Activated effector memory CD4-positive, alpha-beta T cell treated with anti-CD3 and anti-CD28 coated beads, Interleukin-2, amount 50 U/mL, for 16 hours (primary cell): ENCODE measurements at places on chromosomes 7 and 10.

GRCh38 chr7:370775-371118 is 80.8 kb downstream of the FOXL3 start:
- DNase-seq = peak; percentile 44

DNA sequence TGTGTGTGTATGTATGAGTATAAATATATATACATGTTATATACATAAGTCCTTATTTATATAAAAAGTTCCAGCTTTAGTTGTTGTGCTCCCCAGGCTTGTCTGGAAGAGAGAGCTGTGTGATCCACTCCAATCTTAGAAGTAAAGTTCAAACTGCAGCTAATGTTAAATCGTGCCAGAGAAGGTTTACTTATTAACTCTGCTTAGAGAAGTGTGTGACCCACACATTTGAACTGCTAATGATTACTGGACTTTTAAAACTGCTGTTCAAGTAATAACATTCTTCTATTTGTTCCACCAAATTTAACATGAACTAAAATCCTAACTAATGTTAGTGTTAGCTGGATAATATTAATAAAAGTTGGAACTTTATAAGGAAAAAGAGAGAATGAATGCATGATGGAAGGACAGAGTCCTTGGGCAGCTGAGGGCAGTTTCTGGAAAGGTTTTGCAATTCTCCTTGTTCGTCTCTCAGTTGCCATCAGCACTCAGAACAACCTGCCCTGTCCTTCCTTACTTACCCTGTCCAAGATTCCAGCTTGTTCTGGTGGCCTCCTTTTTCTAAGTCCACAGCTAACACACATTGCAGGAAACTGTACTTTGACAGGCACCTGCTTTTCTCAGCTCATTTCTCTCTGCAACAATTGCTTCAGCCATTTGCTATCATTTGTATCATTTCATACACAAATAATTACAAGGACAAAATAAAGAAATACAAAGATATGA is 162.6 kb downstream of the FAM107B start:
- no peak for DNase-seq

GRCh38 chr10:3636356-3637181 is 148.4 kb downstream of the KLF6 start:
- no peak for DNase-seq

DNA sequence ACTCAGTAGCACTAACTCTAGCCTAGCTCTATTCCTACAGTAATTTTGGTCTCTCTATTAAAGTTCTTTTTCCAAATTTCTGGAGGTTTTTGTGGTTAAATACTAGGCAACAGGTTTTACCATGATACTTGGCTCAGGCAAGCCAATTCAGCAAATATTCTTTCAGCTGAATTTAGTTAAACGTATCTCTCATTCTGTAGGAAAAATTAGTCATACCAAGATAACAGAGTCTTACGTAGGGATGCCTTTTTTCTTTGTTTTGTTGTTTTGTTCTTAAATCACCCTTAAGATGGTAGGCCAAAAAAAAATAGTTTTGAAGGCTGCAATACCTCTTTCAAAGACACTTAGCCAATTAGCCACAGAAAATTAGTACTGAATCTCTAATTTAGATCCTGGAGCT is 180.5 kb downstream of the MAGI2 start:
- DNase-seq = no peak

DNA sequence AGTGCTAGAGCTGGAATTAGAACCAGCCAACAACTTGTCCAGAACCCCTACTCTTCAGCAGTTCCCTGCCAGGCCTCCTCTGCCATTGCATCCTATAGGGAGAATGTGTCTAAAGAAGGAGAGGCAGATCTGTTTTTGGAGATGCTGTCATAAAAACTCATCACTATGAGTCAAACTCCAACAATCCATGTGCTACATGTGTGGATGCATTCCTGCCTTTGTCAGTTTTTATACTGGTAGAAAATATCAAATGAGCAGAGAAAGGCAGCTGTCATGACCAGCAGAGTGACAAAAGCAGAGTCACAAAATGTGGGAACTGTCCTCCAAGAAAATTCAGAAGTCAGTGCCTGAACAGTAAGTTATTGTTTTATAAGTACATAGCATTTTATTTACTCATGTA is 93.0 kb downstream of the ABLIM1 start:
- no peak for DNase-seq

DNA sequence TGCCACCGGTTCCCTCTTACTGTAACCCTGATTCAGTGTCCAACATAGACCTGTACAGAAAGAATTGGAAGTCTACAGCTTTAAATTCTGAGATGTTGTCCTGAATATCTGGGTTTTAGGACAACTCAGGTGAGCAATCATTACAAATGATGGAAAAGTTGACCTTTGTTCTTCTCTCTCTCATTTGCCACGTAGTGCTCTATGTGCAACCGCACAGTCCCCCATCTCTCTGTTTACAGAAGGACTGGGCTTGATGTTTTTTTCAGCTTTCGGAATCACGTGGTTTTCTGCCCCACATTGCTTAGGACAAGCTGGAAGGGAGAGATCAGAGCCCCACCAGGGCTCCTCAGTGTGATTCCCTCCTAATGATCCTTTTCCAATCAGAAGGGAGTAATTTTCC is 22.2 kb downstream of the NEUROD6 start:
- no peak for DNase-seq

- DNase-seq = no peak
Observed at GRCh38 chr10:35172574-35172973, 45.9 kb downstream of the CREM start.

- no peak for DNase-seq
Observed at GRCh38 chr7:71414490-71414889, 282.5 kb downstream of the GALNT17 start.

- DNase-seq = no peak
Observed at GRCh38 chr7:107890493-107890961, 456 bp upstream of the DLD start.

GRCh38 chr7:27171637-27172314 is 2.3 kb downstream of the HOXA10 start:
- peak; percentile 62 for DNase-seq

DNA sequence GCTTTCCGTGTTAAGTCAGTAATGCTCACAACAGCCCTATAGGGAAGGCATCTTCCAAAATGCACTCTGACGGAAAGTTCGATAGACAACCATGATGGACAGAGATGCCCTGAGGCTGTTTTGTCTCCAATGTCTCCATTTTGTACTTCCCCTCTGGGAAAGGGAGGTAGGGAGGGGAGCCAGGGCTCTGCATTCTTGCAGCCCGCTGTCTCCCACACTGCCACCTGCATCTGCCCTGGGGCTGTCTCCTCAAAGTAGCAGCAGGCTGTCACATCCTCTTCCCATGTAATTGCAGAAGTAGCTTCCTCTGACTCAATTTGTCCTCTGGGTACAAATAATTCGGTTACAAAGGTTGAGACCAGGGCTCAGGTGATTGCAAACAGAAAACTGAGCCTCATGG is 131.4 kb downstream of the GPAM start:
- DNase-seq = no peak

- no peak for DNase-seq
Observed at GRCh38 chr10:4658777-4659176, 167.2 kb upstream of the AKR1E2 start.

DNA sequence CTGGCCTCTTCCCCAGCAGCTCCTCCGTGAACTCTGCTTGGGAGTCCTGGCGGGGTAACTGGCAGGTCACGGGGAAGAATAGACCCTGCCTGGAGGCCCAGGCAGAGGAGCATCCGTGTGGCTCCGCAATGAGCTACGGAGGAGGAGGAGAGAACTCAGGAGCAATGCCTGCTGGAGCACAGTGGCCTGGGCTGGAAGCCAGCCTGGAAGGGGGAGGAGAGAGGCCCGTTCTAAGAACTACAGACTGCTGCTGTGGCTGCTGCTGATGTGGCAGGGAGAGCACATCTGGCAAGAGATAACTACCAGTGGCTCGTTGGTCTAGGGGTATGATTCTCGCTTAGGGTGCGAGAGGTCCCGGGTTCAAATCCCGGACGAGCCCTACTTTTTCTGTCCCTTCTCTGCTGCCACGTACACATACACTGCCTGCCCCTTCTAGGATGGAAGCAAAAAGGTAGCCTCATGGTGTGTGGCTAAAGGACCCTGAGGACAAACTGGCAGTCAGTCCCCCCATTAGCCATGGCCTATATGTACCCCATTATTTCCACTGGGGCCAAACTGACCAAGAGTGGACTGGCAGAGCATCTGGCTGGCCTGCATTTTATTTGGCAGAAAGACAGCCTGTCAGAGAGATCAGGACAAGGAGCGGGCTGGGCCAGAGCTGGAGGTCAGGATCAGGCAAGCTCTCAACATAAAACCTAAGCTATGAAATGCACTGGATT is 7.7 kb upstream of the OPN1SW start:
- no peak for DNase-seq

GRCh38 chr10:90363799-90364483 is 493.9 kb downstream of the HTR7 start:
- no peak for DNase-seq

DNA sequence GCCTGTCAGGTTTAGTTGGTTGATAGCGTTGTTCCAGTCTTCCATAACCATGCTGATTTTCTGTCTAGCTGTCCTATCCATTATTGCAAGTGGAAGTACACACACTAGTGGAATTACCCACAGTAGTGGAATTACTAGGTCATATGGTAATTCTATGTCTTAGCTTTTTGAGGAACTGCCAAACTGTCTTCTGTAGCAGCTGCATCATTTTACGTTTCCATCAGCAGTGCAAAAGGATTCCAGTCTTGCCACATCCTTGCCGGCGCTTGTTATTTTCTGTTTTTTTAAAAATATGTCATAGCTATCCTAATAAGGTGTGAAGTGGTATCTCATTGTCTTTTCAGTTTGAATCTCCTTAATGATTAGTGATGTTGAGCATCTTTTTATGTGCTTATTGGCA is 17.2 kb upstream of the RHBDD2 start:
- DNase-seq = no peak

GRCh38 chr10:59904426-59905065 is 1.8 kb downstream of the CCDC6 start:
- DNase-seq = no peak

- no peak for DNase-seq
Observed at GRCh38 chr7:115496006-115496405, 534.6 kb downstream of the TFEC start.

DNA sequence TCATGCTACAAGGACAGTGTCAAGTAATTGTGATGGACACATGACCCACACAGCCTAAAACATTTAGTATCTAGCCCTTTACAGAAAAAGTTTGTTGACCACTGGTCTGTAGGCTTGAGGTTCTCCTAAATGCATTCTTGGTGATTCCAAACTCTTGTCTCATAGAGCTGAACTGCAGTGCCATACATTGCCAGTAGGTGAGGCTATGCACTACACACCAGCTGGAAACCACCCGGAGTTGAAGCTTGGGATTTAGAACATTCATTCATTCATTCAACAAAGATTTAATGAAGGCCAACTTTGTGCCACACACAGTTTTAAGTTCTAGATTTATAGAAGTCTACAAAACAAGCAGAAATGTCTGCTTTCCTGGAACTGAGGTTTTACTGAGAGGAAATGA is 77.3 kb upstream of the TCF7L2 start:
- no peak for DNase-seq

DNA sequence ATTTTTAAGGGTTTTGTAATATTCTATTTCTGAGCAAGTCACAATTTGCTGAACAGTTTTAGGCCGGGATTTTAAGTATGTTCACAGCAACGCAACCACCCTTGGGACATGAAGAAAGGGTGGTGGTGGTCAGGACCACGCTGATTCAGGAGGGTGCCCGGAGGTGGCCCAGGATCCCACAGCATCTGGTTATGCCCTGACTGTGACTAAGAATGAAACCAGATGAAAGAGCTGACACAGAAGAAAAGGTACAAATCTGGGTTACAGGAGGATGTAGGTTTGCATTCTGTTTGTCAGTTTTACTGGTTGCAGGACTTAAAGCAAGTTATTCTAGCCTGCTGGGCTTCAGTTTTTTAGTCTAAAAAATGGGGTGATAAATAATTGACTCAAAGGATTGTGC is 279.7 kb downstream of the CCSER2 start:
- no peak for DNase-seq

- no peak for DNase-seq
Observed at GRCh38 chr7:119254742-119255141, 1018.2 kb upstream of the KCND2 start.

DNA sequence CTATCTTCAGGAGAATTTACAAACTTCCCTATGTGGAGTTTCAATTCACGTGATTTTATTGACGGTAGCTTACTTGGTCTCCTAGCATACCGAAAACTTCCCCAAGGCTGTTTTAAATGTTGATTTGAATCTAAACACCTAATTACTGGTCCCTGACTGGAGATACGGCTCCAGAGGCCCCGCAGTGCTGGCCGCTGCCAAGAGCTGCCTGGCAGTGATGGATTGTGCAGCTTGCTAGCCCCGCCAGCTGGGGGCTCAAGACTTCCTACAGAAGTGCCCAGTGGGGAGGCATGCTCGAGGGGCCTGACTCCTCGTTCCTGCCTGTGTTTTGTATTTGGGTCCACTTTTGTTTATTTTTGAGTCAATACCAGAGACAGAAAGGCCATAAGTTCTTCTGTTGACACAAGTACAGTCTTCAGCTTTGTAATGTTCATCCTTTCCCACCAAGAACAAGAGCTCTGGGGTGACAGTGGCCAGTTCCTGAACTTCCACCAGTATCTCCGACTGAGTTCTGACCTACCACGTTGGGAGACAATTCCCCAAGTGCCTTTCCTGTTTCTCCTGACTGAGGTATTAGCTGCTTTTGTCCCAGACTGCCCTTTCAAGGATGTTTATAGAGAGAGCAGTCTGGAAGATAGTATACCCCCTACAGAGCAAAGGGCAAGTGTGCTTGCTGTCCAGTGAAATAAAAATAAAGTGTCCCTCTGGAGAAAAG is 80.7 kb upstream of the CXCL12 start:
- DNase-seq = no peak

- DNase-seq = no peak
Observed at GRCh38 chr10:45000138-45000751, 478 bp upstream of the ZNF22 start.

GRCh38 chr7:14095233-14095950 is 105.9 kb upstream of the ETV1 start:
- no peak for DNase-seq

GRCh38 chr10:33421789-33422462 is 87.5 kb upstream of the NRP1 start:
- no peak for DNase-seq
